ENCODE measurements at places on chromosomes 1 and 21.

- DNase-seq, result no peak
Measured at GRCh38 chr1:50929376-50929958, 30.6 kb downstream of the FAF1 start.

DNA sequence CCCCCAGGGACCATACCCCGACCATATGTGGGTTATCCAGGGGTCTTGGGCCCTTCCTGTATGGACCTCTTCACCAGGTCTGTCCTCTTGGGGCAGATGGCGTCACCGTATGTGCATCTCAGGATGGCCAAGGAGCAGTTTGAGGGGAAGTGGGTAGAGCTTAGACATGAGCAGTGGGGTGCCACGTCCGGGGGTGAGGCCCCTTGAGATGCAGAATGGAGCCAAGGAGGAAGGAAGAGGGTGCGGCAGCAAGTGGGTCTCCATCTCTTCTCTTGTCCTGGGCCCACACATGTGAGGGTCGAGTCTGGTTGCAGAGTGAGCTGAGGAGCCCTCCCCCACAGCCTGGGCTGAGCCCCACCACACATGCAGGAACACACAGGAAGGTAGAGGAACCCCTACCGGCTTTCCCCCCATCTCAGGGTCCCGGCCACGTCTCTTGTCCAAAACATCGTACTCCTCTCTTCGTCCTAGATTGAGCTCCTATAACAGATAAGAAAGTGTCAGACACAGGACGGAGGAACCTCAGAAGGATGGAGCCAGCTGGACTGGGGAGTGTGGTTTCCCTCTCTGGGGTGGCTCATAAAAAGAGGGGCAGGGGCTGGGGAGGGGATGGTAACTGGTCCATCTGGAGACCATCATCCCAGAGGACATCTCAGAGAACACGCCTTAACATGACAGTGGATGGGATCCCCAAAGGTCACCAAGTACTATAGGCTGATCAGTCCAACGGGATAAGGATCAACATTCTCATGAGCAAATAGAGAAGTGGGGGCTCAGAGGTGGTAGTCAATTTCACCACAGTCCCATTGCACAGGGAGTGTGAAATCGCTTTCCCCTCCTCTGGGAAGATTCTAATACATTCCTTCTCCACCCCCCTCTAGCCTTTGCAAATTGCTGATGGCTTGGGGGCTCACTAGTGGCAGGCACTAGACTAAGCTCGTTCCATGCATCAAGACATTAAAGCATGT is 79.9 kb downstream of the CD247 start:
- DNase-seq, result no peak

- no peak for DNase-seq
Measured at GRCh38 chr1:172561252-172561651, 28.3 kb downstream of the SUCO start.

DNA sequence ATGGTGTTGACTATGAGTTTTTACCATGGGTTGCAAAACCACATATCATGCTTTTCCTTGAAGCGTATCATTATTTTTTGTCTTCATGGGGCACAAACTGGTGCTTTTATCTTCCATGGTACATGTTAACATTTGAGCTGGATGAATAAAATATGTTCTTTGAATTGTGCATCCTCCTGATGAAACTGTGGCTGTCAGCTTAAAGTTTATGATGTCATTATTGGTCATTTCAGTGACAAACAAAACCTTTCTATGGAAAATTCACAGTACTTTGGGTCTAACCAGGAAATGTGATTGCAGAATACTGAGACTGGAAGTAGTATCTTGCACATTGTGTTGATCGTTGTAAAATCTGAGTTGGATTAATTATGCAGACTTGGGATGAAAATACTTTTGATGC is 291.7 kb upstream of the ZRANB2 start:
- DNase-seq, result no peak

- DNase-seq, result peak; percentile 63
Measured at GRCh38 chr1:228362141-228362883, 44.3 kb downstream of the TRIM11 start.

DNA sequence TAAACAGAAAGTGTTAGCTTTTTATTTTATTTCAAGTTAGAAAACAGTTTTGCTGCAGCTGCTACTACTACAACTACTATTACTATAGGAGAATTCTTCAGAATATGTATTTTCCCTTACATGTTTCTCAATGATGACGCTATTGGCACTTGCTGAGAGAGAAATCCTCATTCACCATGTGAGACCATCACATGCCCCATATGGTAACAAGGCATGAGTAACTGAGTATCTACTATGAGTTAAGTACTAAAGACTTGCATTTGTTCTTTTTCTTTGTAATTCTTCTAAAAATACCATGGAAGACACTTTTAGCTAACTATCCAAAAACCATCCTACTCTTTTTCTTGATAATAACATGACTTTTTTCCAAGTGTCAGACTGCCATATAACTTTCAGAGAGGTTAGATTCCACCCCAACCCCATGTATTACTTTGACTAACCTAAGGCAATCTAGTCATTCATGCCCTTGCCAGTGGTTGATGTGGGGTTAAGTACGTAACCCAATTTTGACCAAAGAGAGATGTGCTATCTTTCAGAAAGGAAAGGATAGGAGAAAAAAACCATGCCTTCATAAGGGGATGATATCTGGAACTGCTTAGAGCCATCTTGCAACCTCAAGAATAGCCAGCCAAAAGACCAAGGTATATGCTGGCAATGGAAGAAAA is 42.9 kb downstream of the COP1 start:
- DNase-seq, result no peak

DNA sequence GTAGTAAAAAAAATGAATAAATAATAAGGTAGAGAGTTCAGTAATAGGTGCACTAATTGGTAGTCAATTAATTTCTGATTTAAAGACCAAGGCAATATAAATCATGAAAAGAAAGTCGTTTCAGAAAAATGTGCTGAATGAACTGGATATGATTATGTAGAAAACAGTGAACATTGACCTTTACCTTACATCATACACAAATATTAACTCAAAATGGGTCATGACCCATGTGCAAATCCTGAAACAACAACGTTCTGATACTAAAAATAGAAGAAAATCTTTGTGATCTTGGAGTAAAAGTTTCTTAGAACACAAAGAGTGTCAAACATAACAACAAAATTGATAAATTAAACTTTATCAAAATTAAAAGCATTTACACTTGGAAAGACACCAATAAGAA is 39.1 kb downstream of the COL11A1 start:
- DNase-seq, result no peak

GRCh38 chr1:25054526-25055323 is 124.6 kb upstream of the RUNX3 start:
- peak; percentile 42 for DNase-seq

DNA sequence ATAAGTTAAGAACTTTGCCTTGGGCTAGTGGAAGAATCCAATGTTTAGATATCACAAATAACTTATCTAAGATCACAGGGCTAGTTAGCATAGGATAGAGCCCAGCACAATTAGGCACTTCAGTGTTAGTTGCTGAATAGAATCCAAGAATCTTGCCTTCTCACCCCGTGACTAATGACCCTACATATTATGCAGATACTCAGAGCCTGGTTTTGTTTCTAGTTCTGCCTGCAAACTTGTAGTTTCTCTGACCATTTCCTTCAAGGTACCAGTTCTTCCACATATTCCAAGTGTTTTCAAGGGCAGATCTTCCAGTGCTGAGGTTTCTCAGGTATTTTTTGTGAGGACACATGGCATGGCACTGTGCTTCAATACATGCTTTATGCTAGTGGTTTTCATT is 239.3 kb downstream of the KCNK2 start:
- DNase-seq, result no peak

DNA sequence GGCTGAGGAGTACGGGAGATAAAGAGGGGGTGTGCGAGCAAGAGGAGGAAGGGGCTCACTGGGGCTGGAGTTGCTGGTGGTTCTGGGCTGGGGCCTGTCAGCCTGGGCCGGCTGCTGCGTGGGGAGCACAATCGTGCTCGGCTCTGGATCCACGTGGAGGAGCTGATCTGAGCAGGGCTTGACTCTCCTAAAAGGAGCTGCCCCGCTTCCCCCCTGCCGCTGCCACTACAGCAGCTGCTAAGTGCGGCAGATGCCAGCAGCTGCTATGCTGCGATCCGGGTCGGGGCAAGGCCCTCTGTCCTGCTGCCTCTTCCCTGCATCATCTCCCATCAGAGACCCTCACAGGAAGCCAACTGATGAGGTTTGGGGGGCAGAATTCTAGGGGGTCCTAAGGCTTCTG is 165.9 kb downstream of the PCBP3 start:
- DNase-seq, result peak; percentile 58

DNA sequence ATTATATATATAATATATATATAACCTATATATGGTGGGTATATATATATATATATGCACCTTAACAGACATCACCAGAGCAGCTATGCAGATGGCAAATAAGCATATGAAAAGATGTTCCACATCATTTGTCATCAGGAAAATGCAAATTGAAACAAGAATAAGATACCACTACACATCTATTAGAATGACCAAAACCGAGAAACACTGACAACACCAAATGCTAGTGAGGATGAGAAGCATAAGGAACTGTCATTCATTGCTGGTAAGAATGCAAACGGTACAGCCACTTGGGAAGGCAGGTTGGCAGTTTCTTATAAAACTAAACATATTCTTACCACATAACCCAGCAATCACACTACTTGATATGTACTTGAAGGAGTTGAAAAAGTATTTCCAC is 219.8 kb upstream of the PRMT6 start:
- DNase-seq, result no peak

All from spleen (tissue), 13 donors.